ENCODE measurements at places on chromosomes 1 and 21.

GRCh38 chr1:14849038-14849437 is 250.6 kb downstream of the KAZN start:
- DNase-seq: no peak

DNA sequence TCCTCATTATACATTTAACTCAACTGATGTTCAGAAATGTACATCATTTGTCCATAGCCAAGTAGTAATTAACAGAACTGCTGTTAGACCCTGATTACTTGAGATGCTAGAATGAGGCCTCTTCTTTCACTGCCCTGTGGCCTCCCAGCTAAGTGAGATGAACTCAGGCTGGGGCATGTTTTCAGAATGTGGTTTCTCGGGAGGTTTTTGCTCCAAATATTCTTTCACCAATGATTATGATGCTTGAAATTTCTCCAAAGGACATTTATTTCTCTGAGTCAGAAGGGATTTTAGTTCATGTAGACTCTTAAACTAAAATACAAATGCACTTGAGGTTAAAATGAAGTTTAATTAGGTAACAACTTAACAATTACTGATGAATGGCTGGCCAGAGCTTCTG is 34.6 kb upstream of the ADAMTS5 start:
- DNase-seq: no peak

DNA sequence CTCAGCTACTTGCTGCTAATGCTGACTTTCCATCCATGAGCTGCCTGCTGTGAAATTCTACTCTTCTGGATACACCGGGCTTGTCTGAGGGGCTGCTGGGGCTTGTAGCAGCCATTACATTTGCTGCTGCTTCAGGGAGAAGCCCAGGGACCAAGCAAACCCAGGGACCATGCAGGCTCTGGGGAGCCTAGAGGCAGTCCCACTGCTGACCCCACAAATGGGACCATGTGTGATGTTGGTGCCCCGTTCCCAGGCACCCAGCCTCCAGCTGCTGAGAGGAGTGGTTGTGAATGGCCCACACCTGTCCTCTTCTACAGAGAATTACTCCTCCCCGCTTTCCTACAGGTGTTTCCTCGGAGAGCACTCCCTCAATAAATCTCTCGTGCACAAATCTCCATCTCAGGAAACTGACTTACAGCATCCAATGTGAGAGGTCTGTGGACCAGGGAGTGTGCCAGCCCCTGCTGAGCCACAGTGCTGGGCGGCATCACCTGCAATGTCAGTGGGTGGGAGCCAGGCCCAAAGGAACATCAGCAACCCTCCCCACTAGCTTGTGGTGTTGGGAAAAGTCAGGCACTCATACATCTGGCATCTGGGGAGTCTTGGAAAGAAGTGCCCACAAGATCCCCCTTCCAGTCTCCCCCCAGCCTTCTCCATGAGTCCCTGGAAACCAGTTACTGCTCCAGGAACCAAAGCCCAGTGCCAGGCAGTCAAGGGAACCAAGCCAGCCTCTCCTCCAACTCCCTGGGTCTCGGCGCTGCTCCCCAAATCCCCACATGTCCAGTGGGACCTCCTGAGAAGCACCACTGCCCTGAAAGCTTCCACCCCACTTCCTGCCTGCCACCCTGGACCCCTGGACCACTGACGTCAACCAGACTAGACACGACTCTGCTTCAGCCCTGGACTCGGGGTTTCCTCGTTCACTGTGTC is 65.1 kb downstream of the TCP10L start:
- DNase-seq: no peak

- DNase-seq: no peak
Observed at GRCh38 chr1:147723691-147724323, 36.6 kb downstream of the GJA5 start.

DNA sequence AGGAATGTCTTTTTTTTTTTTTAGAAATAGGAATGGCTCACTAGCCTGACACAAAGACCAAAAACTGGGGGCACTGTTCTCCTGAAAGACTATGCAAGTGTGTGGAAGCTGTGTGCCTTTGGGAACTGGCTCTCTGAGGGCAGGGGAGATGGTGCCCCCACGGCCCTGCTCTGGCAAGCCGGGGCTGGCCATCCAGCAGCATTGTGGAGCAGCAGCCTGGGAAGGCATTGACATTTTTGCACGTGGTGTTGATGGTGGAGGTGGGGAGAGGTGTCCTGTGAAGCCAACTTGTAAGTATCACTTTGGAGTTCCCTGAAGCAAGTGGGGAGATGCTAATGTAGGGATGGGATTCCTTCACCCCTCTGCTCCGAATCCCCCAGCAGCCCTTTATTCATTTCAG is 460.1 kb downstream of the RPS6KC1 start:
- DNase-seq: no peak

GRCh38 chr1:75237316-75237715 is 103.1 kb downstream of the LHX8 start:
- no peak for DNase-seq

- DNase-seq: peak; percentile 97
Observed at GRCh38 chr1:112715264-112716053, at the start of gene PPM1J. PPM1J (minus strand) TSS chr1:112715332; CDS start chr1:112715301, 31 bp downstream.

- no peak for DNase-seq
Observed at GRCh38 chr1:87197641-87198040, 131.0 kb upstream of the LMO4 start.
